Mammary epithelial cell (primary cell): ENCODE measurements at places on chromosomes 16 and 17. TPM values are rescaled to one million over a fixed set of nuclear protein-coding genes. Genes with fewer than 3 reads are reported as not detected.

GRCh38 chr16:16021988-16022682 is 72.7 kb downstream of the ABCC1 start:
- peak; percentile 93 for DNase-seq

GRCh38 chr16:15650019-15650697 is at the start of gene NDE1:
Gene NDE1 (plus strand): TSS chr16:15650245. CDS start chr16:15664779, 14,534 bp downstream.
- peak; percentile 90 for DNase-seq

DNA sequence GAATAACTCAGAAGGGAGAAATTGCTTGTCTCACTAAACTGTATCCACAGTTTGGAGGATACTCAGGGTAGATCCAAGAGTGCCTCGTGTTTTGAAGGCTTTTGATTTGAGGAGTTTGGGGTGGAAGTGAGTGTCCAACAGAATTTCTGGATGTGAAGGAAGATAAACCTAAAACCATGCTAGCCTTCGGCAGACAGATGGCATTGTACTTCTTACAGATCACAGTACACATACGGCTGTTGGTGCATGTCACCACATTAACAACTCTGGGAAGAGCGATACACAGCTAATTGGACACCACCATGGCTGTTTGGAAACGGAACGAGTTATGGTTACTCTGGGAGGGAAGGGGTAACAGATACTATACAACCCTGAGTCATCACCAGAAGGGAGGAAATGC is 420.4 kb downstream of the GRIN2A start:
- no peak for DNase-seq

- no peak for DNase-seq
These were observed 4.3 kb upstream of the SYNGR2 start for GRCh38 chr17:78163881-78164747.

GRCh38 chr17:72506773-72507172 is 386.0 kb downstream of the SOX9 start:
- DNase-seq = no peak

The ZPBP2 gene
- polyA plus RNA-seq = not detected

The ICAM2 gene
- 0.36 TPM for polyA plus RNA-seq

The CCL3 gene
- not detected for polyA plus RNA-seq

The CLEC3A gene
- not detected for polyA plus RNA-seq

The HID1 gene
- polyA plus RNA-seq = 0.52 TPM

The CA7 gene
- polyA plus RNA-seq = not detected
